GM03348 (cell line): ENCODE measurements at places on chromosomes 3 and 15.
A peak's percentile ranks its signal among the peaks of the same experiment; 100 is the strongest.

GRCh38 chr15:44726568-44727484 is 9.5 kb upstream of the TRIM69 start:
- DNase-seq: peak; percentile 85

GRCh38 chr3:12895391-12896062 is 54.2 kb upstream of the RPL32 start:
- no peak for DNase-seq

DNA sequence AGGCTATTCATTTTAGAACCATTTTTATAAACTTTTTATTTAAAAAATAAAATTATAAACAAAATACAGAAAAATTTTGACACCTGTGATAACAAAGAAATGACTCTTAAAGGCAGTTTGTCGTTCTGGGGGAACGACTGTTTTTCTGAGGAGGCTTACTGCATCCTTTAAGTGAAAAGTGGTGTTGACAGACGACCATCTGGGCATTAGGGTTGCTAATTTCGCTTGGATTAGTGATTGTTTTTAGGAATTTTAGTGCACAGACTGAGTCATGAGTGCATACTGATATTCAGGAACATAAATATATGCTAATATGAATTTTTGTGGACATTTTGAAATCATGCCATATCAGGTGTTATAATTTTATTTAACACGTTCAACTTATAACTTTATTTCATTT is 28.5 kb downstream of the OSTN start:
- no peak for DNase-seq

DNA sequence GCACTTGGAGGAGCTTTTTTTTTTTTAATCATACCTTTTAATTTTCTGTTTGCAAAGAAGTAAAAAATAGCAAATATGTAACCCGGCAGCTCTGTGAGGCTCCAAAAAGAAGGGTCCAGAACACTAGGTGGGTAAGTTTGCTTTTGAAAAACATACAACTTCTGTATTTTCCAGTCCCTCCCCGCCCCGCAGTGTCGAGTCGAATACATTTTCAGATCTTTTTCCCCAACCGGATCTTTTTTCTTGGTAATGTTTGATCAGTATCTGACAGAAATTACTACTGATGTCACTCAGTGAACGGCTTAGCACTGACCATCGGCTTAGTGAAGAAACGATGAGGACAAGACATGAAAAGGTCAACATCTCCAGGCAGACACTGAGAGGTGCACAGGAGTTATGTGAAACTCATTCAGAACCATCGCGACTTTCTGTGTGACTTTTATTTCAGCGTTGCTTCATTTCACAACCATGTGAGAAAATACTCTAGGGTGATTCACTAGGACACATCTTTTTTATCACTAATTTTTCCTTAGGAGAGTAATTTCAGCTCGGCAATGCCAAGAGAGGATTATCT is 11.0 kb downstream of the ISL2 start:
- no peak for DNase-seq

GRCh38 chr15:71891026-71891425 is 80.7 kb downstream of the NR2E3 start:
- no peak for DNase-seq

- no peak for DNase-seq
Measured at GRCh38 chr3:139187648-139188047, 143.0 kb upstream of the PRR23C start.

DNA sequence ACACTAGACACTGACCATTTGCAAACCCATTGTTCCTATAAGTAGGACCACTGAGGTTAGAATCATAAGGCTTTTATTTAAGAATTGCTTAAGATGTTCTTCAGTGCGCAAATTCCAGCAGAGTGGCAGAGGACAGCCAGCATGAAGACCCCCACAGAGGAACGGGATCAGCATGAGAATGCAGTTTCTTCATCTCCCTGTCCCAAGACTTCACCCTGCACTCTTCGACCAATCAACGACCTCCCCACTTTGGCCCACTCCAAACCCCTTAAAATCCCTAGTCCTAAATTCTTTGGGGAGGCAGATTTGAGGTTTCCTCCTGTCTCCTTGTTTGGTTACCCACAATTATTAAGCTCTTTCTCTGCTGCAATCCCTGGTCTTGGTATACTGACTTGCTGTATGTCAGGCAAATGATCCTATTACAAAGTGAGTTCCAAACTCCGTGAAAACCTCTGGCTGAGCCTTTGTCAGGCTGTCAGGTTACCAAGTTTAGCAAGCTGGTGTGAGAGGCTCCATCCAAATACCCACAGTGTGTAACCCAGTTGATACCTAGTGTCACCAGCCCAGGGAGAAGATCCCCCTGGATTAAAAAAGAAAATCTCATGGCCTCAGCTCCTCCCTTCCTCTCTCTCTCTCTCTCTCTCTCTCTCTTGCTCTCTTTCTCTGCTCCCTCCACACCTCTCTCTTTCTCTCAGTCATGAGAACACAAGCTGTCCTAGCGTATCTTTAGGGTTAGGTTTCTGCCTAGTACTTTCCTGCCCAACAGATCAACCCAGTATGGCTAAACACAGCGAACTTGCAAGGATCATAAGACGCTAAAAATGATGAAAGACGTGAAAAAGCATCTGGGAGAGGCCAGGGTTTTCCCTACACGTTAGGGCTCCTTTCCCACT is 15.8 kb upstream of the RBSN start:
- no peak for DNase-seq

DNA sequence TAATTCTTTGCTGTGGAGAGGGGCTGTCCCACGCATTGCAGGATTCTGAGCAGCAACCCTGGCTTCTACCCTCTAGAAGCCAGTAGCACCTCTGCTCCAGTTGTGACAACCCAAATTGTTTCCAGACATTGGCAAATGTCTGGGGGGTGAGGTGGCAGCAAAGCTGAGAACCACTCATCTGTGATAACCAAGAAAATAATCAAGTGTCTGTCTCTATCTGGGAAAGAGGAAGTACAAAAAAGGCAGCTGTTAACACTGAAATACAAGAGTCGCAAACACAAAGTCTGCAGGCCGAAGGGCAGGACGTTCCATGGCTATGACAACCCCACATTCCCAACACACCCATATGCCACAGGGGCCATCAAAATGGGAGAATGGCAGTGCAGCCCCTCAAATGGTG is 42.2 kb upstream of the GNB5 start:
- DNase-seq: peak; percentile 32

GRCh38 chr3:28615971-28616370 is 267.3 kb upstream of the AZI2 start:
- DNase-seq: no peak

DNA sequence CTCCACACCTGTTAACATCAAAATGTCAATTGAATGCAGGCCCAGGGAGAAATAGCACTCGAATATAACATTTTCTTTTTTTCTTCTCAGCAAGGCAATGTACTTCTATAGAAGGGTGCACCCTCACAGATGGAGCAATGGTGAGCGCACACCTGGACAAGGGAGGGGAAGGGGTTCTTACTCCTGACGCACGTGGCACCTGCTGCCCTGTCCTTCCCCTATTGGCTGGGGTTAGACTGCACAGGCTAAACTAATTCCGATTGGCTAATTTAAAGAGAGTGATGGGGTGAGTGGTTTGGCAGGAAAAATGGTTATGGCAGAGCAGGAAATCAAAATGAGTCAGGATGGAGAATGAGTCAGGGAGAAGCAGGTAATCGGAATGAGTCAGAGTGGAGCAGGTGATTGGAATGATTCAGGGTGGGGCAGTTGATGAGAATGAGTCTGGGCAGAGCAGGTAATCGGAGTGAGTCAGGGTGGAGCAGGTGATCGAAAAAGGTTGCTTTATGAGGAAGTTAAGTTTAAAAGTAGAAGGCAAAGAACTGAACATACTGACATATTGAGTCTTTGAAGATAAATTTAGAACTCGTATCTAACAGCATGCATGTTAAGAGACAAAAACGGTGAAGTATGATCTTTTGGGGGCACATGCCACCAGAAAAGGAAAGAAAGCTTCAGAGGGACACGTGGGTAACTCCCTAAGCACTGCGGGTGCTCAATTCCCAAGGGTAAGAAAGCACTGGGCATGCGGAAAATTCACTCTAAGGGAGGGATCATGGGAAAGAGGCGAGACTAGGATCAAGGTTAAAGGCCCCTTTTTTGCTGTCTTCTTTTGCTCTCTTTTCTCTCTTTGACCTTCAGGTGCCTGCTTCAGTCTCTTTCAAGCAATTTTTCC is 72.9 kb upstream of the GALNT15 start:
- DNase-seq: no peak

GRCh38 chr15:91892436-91892835 is 38.9 kb downstream of the SLCO3A1 start:
- DNase-seq: no peak

DNA sequence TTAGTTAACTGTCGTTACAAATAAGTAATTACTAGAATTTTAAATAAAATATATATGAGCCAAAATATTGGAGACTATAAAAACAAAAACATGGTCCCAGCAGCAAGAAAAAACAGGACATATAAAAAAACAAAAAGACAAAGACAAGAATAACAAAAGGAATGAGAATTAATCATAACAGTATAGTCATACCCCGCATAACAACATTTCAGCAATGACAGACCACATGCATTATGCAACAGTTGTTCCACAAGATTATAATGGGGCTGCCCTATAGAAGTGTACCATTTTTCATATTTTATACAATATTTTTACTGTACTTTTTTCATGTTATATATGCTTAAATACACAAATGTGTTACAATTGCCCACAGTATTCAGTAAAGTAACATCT is 5.6 kb downstream of the HLTF start:
- peak; percentile 49 for DNase-seq

DNA sequence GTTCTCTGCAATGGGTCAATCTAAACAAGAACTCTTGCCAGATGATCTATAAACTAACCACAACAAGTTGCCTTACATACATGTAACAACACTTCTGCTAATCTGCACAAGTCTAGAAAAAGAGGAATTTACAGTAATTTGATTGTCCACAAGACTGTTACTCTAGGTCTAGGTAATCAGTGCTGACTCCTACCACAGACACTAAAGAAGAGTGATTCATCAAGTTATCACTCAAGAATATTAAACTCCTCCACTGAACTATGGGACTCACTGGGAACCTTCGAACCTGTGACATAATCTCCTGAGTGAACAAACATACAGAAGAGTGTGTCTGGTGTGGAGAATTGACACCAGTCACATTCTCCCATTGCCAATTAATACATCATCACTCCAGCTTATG is 138.3 kb downstream of the ANXA2 start:
- no peak for DNase-seq

DNA sequence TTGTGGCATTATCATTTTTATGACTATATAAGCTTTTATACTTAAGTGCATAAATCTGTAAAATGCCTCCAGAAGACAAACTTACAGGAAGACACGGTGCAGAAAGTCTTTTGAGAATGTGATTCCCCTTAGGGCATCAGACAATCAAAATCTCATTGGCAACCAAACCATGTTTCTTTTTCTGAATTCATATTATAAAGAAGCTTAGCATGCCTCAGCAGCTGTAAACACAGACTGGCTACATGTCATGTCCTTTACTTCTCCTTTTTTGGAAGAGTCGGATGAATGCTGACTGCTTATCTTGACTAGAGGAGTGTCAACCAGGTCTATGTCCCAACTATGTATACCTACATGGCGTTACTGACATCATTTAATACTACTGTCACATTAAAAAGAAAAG is 150.1 kb downstream of the PLD1 start:
- no peak for DNase-seq

- no peak for DNase-seq
Measured at GRCh38 chr15:40493089-40493840, 22.5 kb downstream of the CHST14 start.

- no peak for DNase-seq
Measured at GRCh38 chr15:66885281-66885915, 180.0 kb upstream of the SMAD3 start.

DNA sequence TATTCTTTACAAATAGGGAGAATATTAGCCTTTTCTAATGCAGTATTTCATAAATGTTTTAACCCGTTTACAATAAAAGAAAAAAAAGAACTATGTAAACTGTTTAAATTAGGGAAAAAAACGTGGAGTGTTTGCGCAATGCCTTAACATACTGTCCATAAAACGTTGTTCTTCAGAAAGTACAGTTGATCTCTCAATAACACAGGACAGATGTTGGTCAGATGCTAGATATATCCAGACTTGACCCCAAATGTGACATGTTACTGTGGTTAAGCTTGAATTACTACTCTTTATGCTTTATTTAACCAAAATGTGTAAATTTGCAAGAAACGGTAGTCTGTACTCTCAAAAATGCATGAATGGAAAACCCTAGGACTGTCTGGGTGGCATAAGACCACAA is 110.3 kb downstream of the PLOD2 start:
- DNase-seq: no peak

- DNase-seq: no peak
Measured at GRCh38 chr15:57102858-57103257, 184.4 kb downstream of the TCF12 start.

GRCh38 chr3:178482981-178483380 is 53.3 kb upstream of the KCNMB2 start:
- DNase-seq: no peak

GRCh38 chr3:66479532-66479947 is 21.3 kb downstream of the LRIG1 start:
- DNase-seq: no peak

GRCh38 chr3:157285966-157286365 is 126.0 kb upstream of the CCNL1 start:
- no peak for DNase-seq

- DNase-seq: peak; percentile 94
Measured at GRCh38 chr3:190120269-190121060, at the start of gene P3H2. P3H2 (minus strand) TSS chr3:190120897; CDS start chr3:190120731, 166 bp downstream.

GRCh38 chr3:143160437-143160836 is 40.9 kb downstream of the CHST2 start:
- DNase-seq: no peak

DNA sequence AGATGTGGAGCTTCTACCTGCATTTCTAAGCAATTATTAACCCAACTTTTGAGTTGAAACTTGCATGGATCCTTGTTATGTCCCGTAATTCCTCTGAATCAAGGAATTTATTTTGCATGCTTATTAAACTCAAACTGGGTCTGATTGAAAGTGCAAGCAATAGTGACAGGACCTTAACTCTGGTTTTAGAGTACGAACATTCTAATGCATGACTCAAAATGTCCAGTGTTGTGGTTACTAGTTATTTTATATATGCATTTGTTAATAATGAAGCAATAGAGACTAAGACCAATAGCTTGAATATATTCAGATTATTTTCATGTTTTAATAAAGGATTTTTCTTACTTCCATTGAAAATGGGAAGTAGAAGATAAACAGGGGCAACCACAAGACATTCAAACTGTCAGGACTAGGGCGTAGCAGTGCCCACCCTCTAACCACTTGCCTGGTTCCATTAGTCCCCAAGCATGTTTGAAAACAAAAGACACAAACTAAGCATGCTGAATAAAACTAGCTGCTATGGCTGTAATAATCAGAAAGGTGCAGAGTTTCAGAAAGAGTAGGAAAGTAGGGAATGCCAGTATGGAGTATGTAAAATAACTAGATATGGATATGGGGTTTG is 28.1 kb downstream of the OIP5 start:
- no peak for DNase-seq

DNA sequence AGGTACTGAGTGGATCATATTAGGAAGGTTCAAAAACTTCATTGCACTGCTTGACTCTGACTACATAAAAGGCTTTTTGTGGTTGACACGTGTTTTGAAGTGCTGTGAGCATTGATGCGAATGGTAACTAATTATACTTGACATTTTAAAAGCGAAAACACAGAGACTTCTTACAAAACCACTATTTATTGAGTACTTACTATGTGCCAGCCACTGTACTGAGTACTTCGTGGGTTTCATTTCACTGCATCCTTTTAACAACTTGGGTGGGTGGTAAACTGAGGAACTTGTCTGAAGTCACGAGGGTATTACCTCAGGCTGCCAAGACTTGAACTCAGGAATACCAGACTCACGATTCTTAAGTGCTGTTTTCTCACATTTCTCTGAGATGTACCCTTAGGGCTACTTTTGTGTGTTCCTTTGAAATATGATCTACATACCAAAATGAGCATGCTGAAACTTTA is 45.3 kb upstream of the PPP4R2 start:
- no peak for DNase-seq

GRCh38 chr15:75669191-75669878 is 21.6 kb downstream of the SNX33 start:
- no peak for DNase-seq
